ENCODE measurements at places on chromosomes 5 and 9.

DNA sequence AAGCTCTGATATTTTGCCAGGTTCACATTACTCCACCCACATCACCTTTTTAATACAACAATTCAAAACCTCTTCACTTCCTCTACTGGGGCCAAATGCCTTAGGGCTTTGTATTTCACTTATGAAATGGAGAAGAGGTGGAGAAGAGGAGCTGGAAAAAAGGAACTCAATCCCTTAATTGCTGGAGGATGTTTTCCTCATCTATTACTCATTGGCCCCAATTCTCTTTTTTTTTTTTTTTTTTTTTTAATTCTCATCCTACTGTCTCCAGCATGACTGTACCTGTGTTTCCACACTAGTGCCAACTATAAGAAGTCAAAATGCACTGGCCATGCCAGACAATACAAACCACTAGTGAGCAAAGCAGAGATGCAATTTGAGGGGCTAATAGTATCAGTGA is 20.9 kb downstream of the FAM13B start:
- DNase-seq, result no peak

- DNase-seq, result no peak
Observed at GRCh38 chr5:65874241-65874640, 52.1 kb upstream of the ERBIN start.

DNA sequence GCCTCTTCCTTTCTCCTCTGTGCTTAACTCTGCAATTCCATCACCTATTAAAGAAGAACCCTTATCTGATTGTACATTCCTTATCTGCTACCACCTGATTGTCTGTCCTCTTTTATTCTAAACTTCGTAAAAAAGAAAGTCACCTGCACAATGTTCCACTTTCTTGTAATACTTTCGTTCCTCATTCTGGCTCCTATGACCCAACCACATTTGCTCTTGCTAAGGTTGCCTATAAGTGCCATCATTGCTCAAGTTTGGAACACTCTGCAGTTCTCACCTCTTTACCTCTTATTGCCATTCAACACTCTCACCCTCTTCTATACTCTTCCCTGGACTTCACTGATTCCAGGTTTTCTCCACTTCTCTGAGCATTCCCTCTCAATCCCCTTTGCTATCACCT is 10.1 kb downstream of the TAF1L start:
- DNase-seq, result no peak

- DNase-seq, result no peak
Observed at GRCh38 chr9:101840694-101841188, 102.3 kb upstream of the GRIN3A start.

- no peak for DNase-seq
Observed at GRCh38 chr5:130720355-130720754, 444.7 kb downstream of the HINT1 start.

DNA sequence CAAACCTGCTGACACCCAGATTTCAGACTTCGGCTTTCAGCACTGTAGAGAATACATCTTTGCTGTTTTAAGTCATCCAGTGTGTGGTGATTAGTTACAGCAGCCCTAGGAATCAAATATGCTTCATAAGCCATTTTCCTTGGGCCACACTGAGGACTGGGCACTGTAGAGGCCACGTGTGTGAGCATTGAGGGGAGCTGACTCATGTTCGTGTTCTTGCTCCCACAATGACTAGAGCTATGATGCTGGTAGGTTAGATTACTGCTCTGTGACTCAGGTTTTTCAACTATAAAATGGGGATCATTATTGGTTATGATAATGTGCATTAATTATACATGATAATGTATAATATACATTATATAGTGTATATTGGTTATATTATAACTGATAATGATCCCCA is 96.5 kb upstream of the PALM2AKAP2 start:
- no peak for DNase-seq

GRCh38 chr9:86705490-86705889 is 241.8 kb downstream of the GAS1 start:
- no peak for DNase-seq

GRCh38 chr5:13480834-13481233 is 463.7 kb downstream of the DNAH5 start:
- DNase-seq, result no peak

GRCh38 chr5:75734913-75735789 is 17.9 kb upstream of the POC5 start:
- DNase-seq, result no peak

DNA sequence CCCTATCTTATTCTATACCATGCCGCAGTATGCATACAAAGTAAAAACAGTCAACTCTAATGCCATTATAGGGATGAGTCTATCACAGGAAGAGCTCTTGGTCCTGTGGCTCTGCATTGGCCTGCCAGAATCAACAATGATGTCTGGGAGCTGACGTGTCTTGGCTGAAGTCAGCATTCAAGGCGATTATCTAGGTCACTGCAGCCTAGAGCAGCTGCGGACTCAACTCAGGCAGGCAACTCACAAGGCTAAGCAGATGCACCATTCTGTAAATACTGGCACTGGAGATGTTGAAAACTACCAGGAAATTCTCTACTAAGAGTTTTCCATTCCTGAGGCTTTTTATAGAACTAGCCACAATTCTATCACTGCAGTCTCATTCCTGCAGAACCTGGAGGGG is 13.3 kb downstream of the SPATA9 start:
- no peak for DNase-seq

DNA sequence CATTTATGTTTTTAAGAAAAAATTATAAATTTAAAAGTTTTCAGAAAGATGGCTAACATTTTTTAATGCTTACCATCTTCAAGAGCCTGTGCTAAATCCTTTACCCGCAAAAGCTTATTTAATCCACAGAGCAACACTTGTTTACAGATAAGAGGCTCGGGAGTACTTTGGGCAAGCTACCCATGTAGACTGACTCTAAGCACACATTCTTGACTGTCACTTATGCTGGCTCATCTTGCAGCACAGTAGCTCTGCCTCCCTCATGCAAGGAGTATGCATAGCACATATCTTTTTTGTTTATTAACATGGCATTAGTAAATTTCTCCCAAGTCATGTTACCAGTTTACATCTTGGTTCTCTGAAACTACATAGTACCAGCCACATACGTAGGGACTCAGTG is 14.7 kb downstream of the SH3RF2 start:
- no peak for DNase-seq

- DNase-seq, result no peak
Observed at GRCh38 chr9:7828334-7828733, 28.8 kb upstream of the DMAC1 start.

DNA sequence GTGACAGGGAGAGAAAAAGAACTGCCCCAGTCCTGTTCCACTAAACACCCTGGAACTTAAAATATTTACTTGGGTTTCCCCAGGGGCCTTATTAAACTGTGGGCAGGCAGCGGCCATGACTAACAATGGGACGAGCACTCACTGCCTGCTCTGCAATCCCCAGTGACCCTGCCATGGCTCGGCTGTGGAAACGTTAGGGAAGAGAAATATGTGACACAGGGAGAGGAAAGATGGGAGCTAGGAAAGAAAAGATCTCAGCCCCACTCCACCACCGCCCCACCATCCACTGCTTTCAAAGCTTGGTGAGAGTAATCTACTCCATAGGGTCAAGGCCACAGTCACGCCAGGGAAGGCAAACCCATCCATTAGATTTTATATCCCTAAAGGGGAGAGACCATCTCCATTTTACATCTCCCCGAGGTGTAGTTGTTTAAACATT is 117.6 kb downstream of the EFNA5 start:
- no peak for DNase-seq

DNA sequence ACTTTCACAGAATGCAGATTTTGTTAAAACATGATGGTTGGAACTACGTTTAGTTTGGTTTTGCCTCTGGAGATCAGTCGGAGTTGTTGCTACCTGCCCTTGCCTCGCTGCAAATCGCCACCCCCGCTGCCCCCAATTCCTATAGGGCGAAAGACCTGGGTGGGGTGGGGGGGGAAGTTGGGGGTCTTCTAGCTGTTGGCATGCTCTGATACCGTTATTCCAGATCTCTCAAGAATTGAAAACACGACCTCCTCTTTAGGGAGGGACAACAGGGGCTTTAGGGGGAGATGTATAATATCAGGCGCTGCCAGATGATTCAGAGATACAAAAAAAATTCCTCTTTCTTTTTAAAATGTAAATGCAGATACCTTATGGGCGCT is 36.4 kb upstream of the NFIB start:
- DNase-seq, result no peak

- no peak for DNase-seq
Observed at GRCh38 chr5:94228791-94229190, 389.6 kb downstream of the KIAA0825 start.

GRCh38 chr9:120692901-120693699 is 21.2 kb downstream of the MEGF9 start:
- no peak for DNase-seq

DNA sequence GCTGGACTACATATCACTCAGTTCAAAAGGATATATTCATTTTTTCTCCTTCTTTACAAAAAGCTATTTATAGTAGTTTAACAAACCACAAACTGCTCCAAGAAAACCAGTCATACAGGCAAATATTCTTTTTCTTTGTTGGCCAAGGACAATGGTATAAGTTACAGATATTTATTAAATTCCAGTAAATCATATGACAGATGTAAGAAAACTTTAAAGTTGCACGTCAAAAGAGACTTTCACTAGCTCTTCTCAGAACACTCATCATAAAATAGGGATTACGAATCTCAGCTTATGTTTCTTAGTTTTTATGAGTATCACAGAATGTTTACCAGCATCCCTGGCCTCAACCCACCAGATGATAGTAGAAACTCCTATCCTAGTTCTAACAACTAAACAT is 67.2 kb downstream of the ANKRD31 start:
- no peak for DNase-seq

GRCh38 chr9:85137696-85138095 is 468.2 kb downstream of the NTRK2 start:
- DNase-seq, result no peak

- no peak for DNase-seq
Observed at GRCh38 chr9:90925581-90926257, 124.1 kb downstream of the SYK start.

GRCh38 chr9:113587471-113588031 is 124.0 kb downstream of the RGS3 start:
- DNase-seq, result no peak

GRCh38 chr9:122095010-122095767 is 2.1 kb upstream of the TTLL11 start:
- DNase-seq, result no peak

- DNase-seq, result no peak
Observed at GRCh38 chr5:139181322-139181730, 16.8 kb downstream of the SIL1 start.

DNA sequence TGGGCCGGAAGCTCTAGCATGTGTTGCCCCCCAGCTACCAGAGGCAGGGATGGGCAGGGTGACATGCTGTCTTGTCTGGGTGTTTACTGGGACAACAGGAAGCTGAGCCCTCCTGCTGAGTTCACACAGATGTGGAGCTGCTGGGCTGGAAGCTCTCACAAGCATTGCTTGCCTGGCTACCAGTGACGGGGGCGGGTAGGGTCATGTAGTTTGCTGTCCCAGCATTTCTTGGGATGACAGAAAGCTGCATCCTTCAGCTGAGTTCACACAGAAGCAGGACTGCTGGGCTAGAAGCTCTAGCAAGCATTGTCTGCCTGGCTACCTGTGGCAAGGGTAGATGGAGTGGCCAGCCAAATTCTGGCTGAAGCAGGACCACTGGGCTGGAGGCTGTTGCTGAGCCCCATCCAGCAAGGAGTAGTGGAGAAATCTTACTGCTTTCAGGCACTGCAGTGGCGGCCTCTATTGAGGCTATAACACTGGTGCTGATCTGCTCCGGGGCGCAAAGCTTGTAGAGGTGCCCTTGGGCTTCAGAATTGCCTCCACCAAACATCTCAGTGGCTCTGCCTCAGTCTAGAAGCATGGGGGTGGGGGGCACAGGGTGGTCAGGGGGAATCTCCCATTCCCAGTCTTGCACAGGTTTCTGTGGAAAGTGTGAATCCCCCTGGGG is 25.1 kb downstream of the POLK start:
- DNase-seq, result no peak

- no peak for DNase-seq
Observed at GRCh38 chr5:139312075-139312474, 18.5 kb downstream of the MATR3 start.

DNA sequence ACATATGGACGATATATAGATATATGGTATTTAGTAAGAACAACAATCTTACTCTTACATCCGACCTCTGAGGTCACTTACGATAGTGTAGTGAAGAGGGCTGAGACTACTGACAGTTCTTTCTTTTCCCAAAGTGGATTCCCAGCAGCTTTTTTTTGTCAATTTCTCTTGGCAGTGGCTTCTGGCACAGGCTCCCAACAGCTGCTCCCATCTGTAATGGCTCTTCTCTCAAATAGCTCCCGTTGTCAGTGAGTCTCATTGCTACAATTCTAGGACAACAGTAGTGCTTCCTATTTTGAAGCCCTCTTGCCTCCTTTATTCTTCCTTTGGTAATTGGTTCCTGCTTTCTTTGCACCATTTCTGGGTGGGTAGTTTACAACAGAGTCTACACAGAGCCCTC is 68.4 kb downstream of the SLC25A46 start:
- DNase-seq, result no peak

DNA sequence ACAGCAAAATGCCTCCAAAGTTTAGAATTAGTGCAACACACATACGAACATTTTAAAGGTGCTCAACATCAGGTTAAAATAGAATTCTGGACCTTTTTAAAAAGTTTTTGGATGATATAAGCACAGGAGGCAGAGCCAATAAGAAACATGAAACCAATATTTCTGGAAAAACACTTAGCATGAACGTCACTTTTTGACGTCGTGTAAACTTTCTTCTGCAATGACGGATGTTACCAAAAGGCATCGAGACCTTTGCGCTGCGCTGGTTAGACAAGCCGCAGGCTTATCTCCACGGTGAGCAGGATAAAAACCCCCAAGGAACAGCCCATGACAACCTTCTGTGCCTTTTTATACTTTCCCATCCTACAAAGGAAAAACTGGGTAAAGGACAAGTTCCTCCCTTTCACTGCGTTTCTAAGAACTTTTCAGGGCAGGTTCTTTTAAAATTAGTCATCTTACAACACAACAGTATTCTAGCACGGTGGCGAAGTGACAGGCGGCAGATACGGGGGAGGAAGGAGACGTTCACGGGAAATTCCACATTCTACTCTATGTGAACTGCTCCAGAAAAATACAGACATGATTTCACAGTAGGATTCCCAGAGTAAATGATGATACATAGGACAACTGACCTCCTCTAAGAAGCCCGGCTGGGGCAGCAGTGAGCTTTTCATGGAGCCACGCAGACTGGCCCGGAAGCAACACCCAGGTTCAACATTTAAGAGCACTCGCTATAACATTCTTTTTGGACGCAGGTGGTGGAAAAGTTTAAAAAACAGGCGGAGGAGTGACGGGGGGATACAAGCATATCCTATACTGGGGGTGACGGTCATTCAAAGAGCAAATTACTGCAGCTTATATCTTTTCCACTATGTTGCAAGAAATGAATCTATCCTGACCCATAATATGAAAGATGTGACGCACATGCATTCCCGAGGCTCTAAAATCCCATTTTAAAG is 52.4 kb downstream of the USP20 start:
- DNase-seq, result no peak

DNA sequence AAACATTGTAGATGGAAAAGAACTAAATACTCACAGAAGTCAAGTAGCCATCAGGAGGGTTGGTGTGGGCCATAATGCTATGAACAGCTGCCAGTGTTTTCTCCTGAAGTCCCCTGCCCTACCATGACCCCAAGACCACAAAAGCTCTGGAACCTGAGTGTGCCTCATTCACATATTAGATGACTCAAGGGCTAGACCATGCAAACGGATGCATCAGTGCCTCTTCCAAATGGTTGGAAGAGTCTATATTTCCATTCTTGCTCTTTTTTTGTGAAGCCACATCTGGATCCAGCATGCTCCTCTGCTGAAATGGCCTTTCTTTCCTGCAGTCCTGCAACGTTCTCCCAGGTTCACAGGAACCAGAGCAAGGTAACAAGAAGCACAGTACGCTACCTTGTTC is 136.6 kb upstream of the EPB41L4A start:
- no peak for DNase-seq

Measured in stimulated activated CD8-positive, alpha-beta memory T cell treated with anti-CD3 and anti-CD28 coated beads, Interleukin-15, amount 100 ng/mL, for 24 hours (primary cell).